Activated naive CD8-positive, alpha-beta T cell treated with anti-CD3 and anti-CD28 coated beads, Interleukin-2, amount 10 ng/mL, durations not matched to agents 7 days and 5 days (primary cell): ENCODE measurements at places on chromosomes 1 and 21. TPM values are rescaled to one million over a fixed set of nuclear protein-coding genes. Genes with fewer than 3 reads are reported as not detected.
A peak's percentile ranks its signal among the peaks of the same experiment; 100 is the strongest.

DNA sequence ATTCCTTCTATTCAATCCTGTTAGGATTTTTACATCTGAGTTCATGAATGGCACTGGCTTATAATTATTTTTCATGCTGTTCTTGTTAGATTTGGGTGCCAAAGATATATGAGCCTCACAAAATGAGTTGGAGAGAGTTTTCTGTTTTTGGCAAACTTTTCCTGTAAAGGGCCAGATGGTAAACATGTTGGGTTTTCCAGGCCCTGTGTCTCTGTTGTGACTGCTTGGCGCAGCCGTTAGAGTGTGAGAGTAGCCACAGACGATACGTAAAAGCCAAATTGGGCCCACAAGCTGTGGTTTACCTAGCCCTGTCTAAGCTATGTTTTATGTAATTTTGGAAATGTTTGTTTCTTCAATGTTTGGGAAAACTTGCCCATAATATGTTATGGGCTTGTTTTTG lies 15.6 kb upstream of the CA6 start:
- no peaks in the 10 kb centered on the region for H3K27me3 ChIP-seq
- H3K4me3 ChIP-seq = peak overlapping the region; percentile 20
- peak overlapping the region; percentile 73 for H3K27ac ChIP-seq

DNA sequence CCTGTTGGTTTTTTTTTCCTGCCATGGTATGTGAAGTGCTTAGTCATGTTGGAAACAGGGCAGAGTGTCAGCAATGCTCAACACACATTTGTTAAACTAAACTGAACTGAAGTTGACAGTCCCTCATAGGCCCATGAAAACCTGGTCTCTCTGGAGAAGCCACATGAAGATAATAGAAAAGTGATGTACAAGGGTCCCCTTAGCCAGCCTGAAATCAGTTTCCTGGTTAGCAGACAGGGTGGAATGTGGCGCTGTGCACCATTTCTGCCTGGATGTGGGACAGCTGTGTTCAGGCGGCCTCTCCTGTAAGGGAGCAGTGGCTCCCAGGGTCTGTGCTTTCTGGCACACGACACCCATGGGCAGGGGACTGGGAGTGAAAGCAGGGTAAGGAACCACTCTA lies 9.9 kb upstream of the CHI3L1 start:
- H3K36me3 ChIP-seq = no peaks in the 10 kb centered on the region
- peaks cover 12% of the 10 kb centered on the region for H3K27me3 ChIP-seq
- DNase-seq = no peak

- H3K4me3 ChIP-seq = no peak overlapping the region
- DNase-seq = no peak
- no peak overlapping the region for H3K27ac ChIP-seq
- peaks cover 14% of the 10 kb centered on the region for H3K36me3 ChIP-seq
These were observed 70.2 kb downstream of the KIF14 start for GRCh38 chr1:200550367-200550766.

DNA sequence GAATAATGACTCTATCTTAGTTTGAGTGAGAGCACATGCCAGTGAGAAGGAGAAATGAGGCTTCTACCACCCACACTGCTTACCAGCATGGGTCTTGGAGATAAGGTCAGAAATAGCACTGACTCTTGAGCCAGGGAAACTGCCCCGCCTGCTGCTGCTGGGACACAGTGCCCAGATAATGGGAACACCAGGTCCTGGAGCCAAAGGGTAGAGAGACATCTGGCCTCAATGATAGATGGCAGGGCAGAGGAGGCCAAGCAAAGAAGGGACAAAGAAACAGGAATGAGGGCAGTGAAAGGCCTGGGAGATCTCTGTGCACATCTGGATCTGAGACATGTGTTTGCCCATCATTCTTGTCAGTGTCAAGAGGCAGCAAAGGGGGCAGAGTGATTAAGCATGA lies 97.4 kb downstream of the MIS18A start:
- no peak overlapping the region for H3K27ac ChIP-seq
- no peaks in the 10 kb centered on the region for H3K4me1 ChIP-seq
- no peaks in the 10 kb centered on the region for H3K36me3 ChIP-seq
- DNase-seq = no peak

DNA sequence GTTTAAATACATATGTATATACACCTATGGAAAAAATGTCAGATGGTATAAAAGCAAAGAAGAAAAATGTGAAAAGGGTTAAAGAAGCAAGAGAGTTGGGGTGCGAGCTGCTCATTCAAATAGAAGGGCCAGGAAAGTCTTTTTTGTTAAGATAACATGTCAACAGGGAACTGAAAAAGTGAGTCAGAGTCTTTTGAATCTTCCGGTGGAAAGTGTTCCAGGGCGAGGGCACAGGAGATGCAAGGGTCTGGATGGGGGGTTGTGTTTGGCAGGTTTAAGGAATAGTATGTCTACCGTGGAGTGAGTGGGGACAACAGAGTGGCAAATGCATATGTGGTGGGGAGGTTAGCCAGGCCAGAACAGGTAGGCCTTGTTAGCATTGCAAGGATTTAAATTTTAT lies 22.2 kb upstream of the GNG12 start:
- peaks cover 11% of the 10 kb centered on the region for H3K27me3 ChIP-seq
- H3K4me1 ChIP-seq = no peaks in the 10 kb centered on the region
- H3K4me3 ChIP-seq = no peak overlapping the region
- no peaks in the 10 kb centered on the region for H3K36me3 ChIP-seq
- no peak for DNase-seq
- no peak overlapping the region for H3K27ac ChIP-seq

DNA sequence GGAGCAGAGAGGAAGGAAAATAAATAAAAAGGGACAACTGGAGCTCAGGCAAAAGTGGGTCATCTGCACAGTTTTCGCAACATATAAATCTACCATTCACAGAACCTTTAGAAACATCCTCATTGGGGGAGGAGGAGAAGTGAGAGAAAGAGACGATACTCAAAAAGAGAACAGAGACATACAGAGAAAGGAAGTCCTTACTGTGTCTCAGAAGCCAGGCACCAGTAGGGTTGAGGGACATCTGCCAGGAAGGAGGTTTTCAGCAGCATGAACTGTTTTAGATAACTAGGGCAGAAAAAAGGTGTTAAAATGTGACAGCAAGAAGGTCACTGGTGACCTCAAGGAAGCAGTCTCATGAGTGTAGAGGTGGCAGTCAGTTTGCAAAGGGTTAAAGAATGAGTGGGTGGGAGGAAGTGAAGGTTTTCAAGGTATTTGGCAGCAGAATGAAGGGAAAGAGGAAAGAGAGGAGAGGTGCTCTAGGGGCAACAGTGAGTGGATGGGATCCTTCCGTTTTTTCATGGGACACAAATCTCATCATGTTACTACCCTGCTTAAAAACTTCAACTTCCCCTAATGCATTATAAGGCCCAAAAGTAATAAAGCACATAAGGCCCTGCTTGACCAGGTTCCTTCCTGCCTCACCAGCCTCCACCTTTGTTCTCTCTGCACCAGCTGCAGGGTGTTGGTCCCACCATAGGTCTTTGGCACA lies 9.5 kb downstream of the JAK1 start:
- H3K36me3 ChIP-seq = peaks cover 5% of the 10 kb centered on the region
- no peak overlapping the region for H3K27ac ChIP-seq
- H3K27me3 ChIP-seq = no peaks in the 10 kb centered on the region

DNA sequence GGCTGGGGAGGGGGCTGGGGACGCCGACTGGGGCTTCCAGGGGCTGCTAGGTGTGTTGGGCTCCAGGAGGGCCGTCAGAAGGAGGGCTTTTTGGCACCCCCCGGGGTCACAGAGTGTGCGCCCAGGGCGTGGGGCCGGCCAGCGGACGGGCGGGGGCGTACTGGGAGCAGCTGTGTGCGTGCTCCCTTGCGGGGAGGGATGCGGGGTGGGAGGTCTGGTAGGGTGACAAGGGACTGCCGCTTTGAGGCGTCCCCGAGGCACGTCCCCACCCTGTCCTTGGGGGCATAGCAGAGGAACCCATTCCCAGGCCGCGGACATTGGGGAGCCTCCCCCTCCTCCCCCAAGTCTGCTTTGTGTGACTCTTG lies 1.1 kb downstream of the FOXO6 start:
- H3K4me3 ChIP-seq = peak overlapping the region; percentile 47
- no peak for DNase-seq
- H3K4me1 ChIP-seq = peaks cover 2% of the 10 kb centered on the region
- no peaks in the 10 kb centered on the region for H3K36me3 ChIP-seq
- H3K27me3 ChIP-seq = peaks cover 50% of the 10 kb centered on the region

GRCh38 chr1:51294566-51295184 lies 35.7 kb downstream of the TTC39A start:
- peaks cover 2% of the 10 kb centered on the region for H3K27me3 ChIP-seq
- no peaks in the 10 kb centered on the region for H3K36me3 ChIP-seq
- peaks cover 23% of the 10 kb centered on the region for H3K4me1 ChIP-seq
- DNase-seq = no peak
- no peak overlapping the region for H3K4me3 ChIP-seq
- H3K27ac ChIP-seq = no peak overlapping the region

DNA sequence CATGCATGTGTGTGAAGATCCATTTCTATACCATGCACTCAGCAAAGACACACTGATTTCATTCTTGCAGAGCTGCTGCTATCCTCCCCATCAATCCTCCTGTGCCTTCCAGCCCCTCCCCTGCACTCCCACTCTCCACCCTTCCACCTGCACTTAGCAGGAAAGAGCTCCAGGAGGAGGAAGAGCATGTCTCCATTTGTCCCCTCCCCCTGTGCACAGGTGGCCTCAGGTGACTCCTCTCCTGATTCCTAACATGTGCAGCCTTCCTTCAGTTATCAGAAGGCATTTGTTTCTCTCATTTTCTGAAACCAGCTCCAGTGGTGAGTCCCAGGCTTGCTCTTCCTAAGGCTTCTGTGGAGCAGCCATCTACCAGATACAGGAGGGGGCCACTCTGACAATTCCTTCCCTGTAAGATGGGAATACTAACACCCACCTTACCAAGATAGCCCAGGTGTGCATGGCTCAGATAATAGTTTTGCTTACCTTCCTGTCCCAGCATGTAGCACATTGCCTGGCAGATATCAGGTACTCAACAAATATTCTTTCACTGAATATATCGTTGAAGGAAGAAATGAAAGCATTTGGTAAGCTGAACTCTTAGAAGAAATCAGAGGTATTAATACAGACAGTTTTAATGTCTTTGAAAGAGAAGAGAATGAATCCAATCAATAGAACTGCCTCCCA lies 21.9 kb upstream of the FAM3B start:
- H3K27ac ChIP-seq = no peak overlapping the region
- H3K36me3 ChIP-seq = no peaks in the 10 kb centered on the region
- DNase-seq = no peak

GRCh38 chr21:37339552-37339939 lies 27.0 kb upstream of the DYRK1A start:
- H3K36me3 ChIP-seq = peaks cover 3% of the 10 kb centered on the region
- H3K4me1 ChIP-seq = peaks cover 2% of the 10 kb centered on the region
- DNase-seq = no peak
- no peak overlapping the region for H3K27ac ChIP-seq
- H3K27me3 ChIP-seq = no peaks in the 10 kb centered on the region

- no peak overlapping the region for H3K4me3 ChIP-seq
- no peak for DNase-seq
- peaks cover 19% of the 10 kb centered on the region for H3K27me3 ChIP-seq
- no peak overlapping the region for H3K27ac ChIP-seq
- no peaks in the 10 kb centered on the region for H3K36me3 ChIP-seq
These were observed 55.2 kb downstream of the AJAP1 start for GRCh38 chr1:4709641-4710040.

DNA sequence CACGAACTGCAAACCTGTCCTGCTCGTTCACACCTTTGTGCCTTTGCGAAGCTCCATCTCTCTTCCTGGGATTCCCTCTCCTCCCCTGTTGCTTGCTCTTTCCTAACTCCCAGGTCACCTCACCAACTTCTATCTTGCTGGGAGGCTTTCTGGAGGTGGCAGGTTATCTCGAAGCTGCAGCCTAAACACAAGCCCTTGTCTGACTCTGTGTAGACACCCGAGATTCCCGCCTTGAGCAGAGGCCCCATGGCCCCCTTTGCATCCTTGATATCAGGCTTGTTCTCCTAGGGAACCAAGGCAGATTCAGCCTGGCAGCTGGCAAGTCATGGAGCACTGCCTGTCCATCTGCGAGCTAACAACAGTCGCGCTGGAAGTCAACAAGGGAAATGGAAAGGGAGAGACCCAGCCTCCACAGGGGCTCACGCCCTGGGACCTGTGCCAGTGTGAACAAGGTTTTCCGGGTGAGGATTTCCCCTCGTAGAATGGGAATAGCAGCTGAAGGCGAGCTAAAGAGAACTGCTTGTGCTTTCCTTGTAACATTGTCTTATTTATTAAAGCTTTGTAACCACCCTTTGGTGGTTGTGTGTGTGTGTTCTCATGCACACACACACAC lies 109.5 kb upstream of the JUN start:
- H3K4me1 ChIP-seq = peaks cover 17% of the 10 kb centered on the region
- peaks cover 7% of the 10 kb centered on the region for H3K27me3 ChIP-seq
- peaks cover 2% of the 10 kb centered on the region for H3K36me3 ChIP-seq
- no peak overlapping the region for H3K27ac ChIP-seq
- H3K4me3 ChIP-seq = no peak overlapping the region

GRCh38 chr1:220631238-220631815 lies 58.8 kb upstream of the C1orf115 start:
- no peak for DNase-seq
- H3K27me3 ChIP-seq = peaks cover 11% of the 10 kb centered on the region
- no peaks in the 10 kb centered on the region for H3K36me3 ChIP-seq
- H3K27ac ChIP-seq = no peak overlapping the region
- H3K4me3 ChIP-seq = no peak overlapping the region
- H3K4me1 ChIP-seq = no peaks in the 10 kb centered on the region

DNA sequence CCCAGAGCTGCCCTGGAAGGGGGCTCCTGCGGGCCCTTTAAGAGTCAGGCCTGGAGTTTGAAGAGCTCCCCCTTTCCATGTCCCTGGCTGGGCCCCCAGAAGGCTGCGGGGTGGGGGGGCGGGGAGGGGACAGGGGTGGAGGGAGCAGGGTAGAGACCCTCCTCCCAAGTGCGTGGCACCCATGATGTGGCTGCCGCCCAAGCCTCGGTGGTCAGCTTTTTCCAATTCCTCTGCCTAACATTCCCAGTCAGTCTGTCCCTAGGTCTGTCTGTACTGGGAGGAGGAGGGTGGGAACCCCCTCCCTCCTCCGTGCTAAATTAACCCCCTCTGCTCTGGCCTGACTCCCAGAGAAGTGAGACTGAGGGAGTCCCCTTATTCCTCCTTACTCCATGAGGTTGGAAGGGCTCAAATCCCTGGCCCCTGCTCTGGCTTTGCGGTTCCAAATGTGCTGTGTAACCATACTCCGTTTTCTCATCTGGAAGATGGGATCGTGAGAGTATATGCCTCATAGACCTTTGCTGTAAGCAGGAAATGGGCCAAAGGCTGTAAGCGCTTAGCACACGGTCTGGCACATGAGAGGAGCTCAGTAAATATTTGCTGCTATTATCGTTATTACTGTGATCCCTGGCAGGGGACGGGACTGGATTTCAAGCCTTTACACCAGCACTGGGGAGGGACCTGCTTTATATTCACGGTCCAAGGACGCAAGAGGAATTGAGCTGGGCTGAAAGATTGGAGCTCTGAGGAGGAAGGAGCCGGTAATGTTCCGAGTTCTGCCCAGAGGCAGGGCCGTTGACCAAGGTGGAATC lies 658 bp upstream of the COL16A1 start:
- H3K4me3 ChIP-seq = peak overlapping the region; percentile 60
- DNase-seq = no peak
- no peak overlapping the region for H3K27ac ChIP-seq
- peaks cover 52% of the 10 kb centered on the region for H3K27me3 ChIP-seq

Gene TMEM81
- total RNA-seq = 3.9 TPM

Gene NUF2
- total RNA-seq = 50.6 TPM

Gene GAS5
- total RNA-seq = 434 TPM

Gene CFHR1
- not detected for total RNA-seq

Gene CD101
- total RNA-seq = 0.08 TPM
